Fibroblast of upper back skin (primary cell): ENCODE measurements at places on chromosomes 5 and 9.

GRCh38 chr5:60886158-60886557 lies 42.1 kb upstream of the ELOVL7 start:
- no peak for DNase-seq

GRCh38 chr9:122781671-122782070 lies 7.1 kb upstream of the OR5C1 start:
- DNase-seq: no peak

- DNase-seq: peak; percentile 70
These were observed 237.0 kb downstream of the PAPPA start for GRCh38 chr9:116390303-116391228.

DNA sequence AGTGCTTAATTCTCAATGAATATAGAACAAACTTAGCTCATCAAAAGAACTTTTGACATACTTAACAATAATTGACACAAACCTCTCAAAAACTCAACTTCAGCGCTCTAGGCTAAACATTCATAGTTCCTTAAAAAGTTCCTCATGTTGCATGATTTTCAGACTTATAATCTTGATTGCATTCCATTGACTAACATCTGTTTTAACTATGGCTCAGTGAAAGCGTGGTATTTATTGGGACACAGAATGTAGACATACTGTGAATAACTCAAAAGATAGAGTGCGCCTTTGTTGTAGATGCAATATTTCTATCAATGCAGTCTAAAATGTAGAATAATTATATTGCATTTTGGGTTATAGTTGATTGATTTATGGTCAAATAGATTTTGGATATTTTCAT lies 227.1 kb upstream of the HAPLN1 start:
- peak; percentile 38 for DNase-seq

DNA sequence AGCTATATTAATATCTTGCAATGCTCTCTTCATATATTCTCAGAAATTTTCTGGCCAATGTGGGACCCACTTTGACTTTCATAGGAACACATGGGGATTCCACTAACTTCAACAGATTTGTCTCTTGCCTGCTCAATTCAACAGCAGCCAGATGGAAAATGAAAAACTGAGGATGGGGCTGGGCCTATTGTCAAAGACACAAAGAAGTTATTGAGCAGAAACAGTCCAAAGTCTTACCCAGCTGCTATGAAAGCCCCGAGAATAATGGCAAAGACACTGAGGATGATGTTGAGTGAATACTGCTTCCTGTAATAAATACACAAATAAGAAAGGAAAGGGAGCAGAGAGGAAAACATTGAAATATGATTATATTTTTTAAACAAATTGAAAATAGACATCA lies 32.6 kb downstream of the SLC35D2 start:
- DNase-seq: no peak

DNA sequence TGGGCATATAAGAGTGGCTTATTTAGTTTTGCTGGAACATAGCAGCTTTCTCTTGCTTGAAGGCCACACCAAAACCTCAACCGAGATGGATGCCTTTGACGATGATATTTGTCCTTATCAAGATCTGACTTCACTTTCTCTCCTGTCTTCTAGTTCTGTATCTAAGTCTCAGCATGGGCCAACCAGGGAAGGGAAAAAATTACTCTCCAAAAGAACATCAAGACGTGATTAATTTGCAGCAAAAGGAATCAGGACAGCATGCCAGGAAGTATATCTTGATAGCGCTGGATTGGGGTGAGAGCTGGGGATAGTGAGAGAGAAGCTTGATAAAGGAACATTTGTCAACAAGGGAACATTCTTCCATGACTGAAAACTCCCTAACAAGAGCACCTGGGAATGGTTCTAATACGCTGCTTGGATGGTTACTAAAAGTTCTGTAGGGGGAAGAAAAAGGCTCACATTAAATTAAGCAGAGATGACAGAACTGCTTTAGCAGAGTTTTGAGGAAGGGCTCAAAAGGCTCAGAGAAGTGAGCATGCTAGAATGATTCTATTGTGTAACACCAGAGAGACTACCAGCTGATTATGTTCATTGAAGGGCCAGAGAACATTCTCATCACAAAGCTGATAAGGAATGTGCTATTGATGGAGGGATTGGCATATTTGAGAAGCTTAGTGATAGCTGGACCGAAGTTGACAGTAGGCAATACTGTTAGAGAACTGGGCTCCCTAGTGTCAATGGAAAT lies 21.6 kb upstream of the ANXA1 start:
- no peak for DNase-seq

GRCh38 chr5:40485021-40485998 lies 194.4 kb upstream of the PTGER4 start:
- DNase-seq: no peak

- peak; percentile 89 for DNase-seq
These were observed 1.8 kb downstream of the PDLIM4 start for GRCh38 chr5:132259069-132259851.

DNA sequence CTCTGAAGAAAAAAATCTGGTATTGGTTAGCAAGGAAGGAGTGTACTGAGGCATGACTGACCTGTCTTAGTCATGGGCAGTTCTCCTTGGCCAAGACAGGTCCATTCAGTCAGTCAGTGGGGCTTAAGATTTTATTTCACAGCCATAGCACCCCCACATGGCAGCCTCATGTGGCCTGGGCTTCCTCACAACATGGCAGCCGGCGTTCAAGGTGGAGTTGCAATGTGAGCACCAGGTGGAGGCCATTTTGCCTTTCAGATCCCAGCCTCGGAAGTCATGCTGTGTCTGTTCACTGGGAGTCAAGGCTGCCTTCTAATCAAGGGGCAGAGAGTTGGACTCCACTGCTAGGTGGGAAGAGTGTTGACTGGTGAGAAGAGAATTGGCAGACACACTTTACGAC lies 10.3 kb upstream of the CARD19 start:
- no peak for DNase-seq

- DNase-seq: peak; percentile 96
These were observed 88.6 kb upstream of the AGXT2 start for GRCh38 chr5:35136386-35136785.

DNA sequence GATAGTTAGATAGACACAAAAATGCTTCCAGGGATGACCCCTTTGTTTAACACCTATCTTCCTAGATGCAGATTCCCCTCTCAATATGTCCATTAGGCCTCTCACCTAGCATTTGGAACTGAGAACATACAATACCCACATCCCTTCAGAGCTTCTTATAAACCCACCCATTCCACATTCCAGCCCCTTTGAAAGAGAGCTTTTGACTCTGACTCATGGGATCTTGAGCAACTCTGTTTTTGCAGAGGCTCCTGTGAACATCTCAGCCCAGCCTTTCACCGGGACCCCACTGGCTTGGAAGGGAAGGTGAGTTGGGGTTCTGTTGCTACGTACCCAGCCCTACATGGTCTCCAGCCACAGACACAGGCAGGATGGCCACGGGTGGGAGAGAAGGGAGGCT lies 195.5 kb downstream of the FRMD3 start:
- no peak for DNase-seq

DNA sequence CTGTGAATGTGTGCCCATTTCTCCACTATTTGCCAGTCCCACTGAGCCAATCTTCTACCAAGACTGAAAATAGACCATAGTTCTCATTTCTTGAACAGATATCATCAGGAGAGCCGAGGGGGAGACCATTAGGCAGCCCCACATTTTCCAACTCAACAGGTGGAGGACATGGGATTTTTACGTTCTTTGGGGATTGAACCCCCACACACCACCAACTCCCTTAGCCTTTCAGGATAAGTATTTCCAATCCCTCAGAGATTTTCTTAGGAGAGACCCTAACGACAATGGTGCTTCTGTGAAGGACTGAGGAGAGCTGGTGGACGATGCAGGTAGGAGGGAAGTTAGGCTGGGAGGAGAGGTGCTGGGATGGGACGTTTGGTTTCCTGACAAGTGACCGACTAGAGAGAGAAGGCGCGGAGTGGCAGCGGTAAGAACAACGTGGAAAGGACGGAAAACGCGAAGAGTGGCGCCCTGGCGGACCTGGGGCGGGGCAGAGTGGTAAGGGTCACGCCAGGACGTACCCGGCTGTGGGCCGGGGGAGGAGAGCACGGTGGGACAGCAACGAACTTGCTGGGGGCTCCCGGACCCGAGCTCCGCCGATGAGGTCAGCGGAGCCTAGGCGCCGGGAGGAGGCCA lies 681 bp upstream of the CHSY3 start:
- DNase-seq: no peak
